Tibial artery (tissue), 4 donors: ENCODE measurements at places on chromosomes 3 and 15.

DNA sequence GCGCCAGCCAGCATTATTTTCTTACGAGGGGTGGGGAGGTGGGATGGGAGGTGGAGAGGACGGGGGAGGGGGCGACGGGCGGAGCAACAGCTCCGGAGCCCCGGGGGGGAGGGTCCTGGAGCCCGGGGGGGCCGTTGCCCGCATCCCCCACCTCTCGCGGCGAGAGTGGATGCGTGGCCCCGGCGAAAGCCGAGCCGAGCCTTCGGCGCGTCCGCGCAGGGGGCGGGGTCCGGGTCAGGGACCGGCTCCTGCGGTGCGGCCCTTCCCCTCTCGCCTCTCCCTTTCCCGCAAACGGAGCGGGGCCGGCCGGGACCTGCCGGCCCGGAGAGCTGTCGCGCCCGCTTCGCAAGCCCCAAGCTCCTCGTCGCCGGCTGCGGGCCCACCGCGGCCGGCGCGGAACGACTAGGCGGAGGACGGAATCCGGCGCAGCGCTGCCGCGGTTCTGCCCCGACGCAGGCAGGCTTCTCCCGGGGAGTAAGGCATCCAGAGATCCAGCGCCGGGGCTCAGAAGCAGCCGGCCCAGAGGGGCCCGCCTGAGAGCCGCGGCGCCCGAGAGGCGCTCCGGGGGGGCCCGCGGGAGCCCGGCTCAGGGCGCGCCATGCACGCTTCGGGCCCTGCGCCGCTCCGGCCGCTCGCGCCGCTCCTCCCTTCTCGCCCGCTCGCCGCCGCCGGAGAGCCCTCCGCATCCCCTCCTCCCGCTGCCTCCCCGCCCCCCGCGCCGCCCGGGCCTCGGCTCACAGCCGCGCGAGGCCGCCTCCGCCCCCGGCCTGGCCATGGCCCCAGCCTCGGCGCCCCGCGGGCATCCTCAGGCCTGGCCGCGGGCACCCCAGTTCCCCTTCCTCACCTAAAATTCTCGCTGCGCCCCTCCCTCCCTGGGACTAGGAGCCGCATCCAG, 459 bp upstream of the ADCY5 start:
- no peak for DNase-seq

- no peak for DNase-seq
Observed at GRCh38 chr15:47742742-47743141, 25.4 kb downstream of the SEMA6D start.

DNA sequence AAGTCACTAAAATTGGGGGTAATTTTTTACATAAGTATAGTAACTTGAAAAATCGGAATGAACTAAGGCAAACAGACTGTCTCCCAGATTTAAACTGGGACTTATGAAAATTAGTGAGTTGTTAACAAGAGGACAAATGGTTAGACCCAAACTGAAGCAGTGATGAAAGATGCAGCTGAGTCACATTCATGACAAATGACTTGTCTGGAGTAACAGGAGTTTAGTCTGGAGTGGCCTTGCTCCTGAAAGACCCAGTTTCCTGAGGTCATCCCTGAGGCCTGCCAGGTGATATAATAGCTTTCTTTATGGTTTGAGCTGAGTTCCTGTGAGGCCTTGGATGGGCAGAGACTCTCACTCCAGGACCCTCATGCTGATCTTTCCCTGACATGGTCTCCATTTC, 9.6 kb upstream of the CTDSPL start:
- no peak for DNase-seq

- no peak for DNase-seq
Observed at GRCh38 chr3:113573728-113574127, 41.4 kb downstream of the SIDT1 start.

GRCh38 chr15:94673801-94674200, 442.4 kb downstream of the MCTP2 start:
- no peak for DNase-seq

- DNase-seq: no peak
Observed at GRCh38 chr3:42179110-42179725, 86.8 kb downstream of the CCK start.

DNA sequence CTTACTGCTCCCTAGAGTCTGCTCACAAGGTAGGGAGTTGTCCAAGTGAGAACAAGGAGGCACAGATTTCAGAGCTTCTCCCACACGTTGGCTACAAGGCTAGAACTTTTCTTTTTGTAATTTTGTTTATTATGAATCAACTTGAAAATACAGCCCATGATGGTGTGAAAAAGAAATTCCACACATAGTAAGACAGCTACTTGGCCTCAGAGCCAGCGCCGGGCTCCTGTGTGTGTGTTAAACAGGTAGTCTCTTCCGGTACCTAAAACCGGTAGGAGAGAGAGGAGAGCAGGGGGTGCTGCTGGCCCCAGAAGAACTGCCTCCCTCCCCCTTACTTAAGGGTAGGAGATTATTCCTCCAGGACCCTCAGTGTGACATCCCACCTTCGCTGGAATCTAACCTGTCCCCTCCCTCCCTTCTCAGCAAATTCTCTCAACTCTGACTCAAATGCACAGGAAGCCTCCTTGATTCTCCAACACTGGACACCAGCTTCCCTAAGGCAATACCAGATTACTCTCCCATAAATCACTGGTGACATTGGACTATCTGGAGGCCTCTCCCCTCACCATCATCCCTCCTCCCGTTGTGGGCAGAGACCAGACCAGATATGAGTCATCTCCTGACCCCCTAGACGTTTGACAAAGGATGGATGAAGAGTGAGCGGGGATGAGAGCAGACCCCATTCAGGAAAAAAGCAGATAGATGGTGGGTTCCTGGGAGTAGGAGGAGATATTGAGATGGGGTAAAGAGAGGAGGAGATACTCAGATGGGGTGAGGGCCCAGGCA, 4.5 kb upstream of the IP6K1 start:
- DNase-seq: no peak

- no peak for DNase-seq
Observed at GRCh38 chr3:149713730-149714654, 38.3 kb downstream of the COMMD2 start.

DNA sequence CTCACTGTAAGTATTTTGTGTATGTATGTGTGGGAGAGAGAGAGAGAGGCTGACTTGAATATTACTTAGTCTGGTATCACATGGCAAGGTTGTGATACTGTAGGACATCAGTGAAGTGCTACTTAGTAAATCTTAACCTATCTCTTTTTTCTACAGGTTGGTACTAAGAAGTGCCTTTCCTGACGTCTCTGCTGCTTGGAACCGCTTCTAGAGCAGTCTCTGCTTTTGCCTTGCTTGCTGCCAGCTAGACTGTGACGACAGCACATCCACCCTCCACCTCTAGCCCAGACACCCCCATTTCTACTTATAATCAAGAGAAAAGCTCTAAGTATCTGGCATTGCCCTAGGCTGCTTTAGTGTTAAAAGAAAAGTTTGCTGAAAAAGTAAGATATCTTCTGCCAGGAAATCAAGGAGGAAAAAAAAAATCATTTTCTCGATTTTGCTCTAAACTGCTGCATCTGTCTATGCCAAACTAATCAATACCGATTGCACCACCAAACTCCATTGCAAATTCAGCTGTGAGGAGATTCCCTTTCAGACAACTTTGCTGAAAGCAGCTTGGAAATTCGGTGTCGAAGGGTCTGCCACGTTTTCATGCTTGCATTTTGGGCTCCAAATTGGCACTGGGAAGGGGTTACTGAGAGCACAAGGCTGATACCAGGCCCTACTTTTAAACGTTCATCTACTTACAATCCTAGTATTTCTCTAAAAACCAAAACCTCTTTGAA, 30.7 kb downstream of the MBNL1 start:
- no peak for DNase-seq

GRCh38 chr15:48802867-48803266, 8.0 kb downstream of the CEP152 start:
- no peak for DNase-seq

DNA sequence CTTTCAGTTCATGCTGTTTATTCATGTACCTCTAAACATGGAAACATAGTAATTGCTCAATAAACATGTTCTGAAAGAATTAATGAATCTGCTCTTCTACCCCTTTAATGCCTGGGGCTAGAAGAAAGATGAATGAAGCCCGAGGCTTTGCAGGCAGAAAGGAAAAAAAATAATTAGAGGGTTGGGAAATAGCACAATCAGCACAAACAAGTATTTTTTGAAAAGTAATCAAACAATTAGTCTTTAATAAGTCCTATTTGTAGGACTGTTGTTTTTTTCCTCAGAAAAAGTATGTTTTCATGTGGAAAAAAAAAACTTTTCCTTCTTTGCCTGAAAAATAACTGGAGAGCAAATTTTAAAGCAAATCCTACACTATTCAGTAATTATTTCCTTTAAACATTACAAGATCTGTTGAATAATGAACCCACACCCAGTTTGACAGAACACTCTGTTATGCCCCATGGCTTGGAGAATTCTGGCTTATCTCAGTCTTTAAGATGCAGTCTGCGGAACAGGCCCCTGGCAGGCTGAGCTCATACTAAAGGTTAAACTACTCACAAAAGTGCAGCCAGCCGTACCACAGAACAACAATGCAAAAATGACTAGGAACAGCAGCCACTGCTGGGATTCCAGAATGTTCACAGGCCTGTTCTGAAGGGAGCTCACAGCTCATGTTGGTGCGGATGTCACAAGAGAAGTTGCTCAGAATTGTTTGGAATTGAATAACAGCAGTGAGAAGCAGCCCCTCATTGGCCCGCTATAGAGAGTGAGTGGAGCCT, 79.2 kb downstream of the ABI3BP start:
- peak; percentile 83 for DNase-seq

DNA sequence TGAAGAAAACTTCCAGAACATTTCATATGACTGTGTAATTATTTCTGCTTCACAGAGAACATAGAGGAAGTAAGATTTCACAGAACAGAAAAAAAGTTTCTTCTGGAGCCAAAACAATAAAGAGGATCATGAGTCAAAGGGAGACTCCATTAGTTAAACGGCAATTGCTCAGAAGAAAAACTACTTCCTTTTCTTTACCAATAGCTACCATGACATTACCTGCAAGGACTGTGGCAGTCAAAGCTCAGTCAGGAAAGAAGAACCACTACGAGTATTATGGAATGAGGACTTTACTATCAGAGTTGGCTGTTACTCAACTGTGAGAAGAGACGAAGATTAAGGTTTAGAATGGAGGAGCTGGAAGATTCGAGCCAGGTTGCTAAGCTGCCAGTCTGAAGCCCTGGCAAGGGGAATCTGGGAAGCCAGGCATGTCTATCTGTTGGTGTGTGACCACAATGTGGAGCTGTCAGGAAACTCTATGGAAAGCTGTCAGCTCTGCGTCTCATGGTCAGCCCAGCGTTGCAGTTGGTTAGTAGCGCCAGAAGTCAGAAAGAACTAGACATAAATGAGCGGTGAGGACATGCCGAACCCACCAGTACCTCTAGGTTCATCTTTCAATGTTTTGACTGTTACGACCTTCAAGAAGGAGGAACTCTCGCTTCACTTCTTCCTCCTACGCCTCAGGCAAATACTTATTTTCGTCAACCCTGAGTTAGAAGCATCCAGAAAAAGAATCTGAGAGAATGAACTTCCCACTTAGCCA, 604.3 kb downstream of the FGF12 start:
- DNase-seq: no peak

DNA sequence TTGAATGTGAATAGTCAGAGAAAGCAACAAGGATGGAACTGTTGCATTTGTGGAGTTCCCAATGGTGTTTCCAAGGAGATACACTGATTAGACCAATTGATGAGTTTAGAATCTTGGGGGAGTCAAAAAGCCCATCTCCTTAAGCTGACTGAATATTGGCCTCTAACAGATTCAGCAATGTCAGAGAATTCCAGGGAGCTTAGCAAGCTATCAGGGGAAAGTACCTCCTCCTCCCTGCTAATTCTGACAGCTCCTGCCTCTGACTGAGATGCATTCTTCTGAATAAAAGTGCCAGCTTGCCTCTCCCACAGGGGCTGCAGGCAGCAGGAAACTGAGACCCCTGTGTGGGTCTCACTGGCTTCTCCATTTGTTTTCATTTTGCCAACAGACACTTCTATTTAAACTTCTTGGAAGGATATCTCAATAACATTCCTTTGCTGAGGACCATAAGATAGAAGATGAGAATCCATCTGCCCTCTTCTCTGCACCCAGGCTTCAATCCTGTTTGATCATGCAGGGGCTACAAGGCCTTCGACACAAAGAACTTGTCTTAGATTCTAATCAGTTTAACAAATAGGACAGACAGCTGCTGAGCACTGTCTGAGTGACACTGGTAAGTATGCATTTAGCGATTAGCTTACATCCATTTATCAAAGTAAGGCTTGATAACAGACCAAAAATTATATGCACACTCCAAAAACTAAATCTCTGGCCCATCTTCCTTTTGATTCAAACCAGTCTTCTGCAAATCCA, 1080.8 kb downstream of the TUSC7 start:
- DNase-seq: no peak

DNA sequence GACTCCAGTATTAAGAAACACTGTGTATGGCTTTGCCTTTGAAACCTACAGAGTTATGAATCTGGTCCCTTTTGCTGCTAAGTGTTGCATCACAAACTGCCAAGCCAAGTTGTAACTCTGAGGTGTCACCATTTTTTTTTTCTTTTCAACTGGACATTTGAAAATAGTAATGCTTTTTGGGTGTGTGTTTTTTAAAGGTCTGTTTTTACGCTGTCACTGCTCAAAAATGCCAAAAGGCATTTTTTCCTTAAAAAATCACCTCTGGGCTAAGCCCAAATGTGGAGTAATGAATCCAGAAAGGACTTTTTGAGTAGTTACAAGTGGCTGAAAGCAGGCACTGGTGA, 9.5 kb downstream of the SMAD3 start:
- no peak for DNase-seq

DNA sequence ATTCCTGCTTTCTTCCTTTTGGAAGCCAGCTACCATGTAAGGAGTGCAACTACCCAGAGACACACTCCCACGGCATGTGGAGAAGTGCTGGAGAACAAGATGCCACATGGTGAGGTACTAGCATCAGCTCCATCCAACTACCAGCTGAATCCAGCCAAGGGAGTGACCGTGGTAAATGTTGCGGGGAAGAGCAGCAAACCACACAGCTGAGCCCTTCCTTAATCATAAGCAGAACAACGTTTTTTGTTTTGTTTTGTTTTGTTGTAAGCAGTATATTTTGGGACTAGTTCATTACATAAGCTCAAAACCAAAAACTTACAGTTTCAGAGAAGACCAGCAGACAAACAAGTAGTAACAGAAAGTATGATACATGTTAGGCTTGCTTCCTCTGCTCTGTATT, 212.6 kb upstream of the ATP10A start:
- no peak for DNase-seq

DNA sequence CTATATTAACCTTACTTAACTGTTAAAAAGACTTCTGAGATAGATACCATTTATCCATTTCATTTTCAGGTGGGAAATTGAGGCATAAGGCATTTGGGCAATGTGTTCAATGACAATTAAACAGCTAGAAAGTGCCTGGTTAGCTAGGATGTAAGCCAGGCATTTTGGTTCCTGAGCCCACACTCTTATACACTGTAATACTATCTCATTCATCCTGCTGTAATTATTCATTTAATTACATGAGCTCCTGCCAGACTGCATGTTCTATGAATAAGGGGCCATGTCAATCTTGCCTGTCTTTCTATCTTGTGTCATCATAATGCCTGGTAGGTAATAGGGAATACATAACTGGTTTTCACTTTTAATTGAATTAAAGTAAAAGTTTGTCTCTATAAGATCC, 74.0 kb downstream of the RBMS3 start:
- DNase-seq: no peak
